ENCODE measurements at places on chromosomes 16 and 17.

DNA sequence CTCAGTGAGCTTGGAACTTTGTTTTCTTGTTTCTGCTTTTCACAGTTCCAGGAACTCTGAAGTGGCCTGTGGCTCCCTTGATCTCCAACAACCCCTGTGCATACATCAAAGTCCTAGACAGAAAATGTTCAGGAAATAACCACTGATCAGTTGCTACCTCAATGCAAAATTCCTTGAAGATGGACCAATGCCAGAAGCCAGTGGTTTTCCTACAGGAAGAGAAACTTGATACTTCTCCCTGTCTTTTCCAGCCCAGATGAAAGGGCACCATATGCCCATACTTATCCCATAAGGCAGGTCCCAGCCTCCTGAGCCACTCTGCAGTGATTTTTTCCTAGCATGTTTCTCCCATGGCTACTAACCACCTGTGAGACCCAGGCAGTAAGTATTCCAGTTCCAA lies 12.3 kb upstream of the CDRT4 start:
- DNase-seq, result no peak

GRCh38 chr17:39863918-39864746 lies at the start of gene IKZF3:
IKZF3 (minus strand) TSS chr17:39864312; CDS start chr17:39864126, 186 bp downstream.
- DNase-seq, result peak; percentile 44

- DNase-seq, result no peak
Measured at GRCh38 chr17:34045990-34046389, 209.1 kb upstream of the CCL2 start.

DNA sequence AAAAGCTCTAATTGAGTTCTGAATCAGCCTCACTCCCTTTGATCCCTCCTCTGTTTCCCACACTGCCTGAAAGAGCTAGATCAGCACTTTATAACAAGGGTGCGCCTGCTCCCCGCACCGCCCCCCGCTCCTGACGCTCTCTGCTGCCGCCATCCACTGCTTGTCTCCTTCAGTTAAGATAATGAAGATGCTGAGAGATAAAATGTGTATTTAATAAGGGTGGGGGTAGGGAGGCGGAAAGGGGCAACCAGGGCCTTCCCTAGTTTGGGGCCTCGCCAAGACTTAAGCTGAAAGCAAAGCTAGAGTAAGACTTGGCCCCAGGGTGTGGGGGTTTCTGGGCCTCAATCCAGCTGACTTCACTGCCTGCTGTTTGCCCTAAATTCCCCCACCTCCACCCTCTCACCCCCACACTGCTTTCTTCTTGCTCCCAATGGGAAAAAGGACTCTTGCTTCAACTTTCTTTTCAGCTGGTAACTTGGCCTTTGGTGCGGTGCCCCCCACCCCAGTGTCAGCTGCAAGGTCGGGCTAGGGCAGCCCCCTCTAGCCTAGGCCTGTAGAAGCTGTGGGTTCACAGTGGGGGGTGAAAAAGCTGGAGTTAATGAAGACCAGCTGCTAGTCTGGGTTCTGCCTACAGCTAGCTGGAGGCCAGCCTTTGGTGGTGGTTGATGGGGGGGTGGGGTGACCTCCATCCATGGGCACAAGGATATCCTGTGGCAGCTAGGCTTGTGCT lies 1.8 kb upstream of the RARA start:
- DNase-seq, result peak; percentile 44

DNA sequence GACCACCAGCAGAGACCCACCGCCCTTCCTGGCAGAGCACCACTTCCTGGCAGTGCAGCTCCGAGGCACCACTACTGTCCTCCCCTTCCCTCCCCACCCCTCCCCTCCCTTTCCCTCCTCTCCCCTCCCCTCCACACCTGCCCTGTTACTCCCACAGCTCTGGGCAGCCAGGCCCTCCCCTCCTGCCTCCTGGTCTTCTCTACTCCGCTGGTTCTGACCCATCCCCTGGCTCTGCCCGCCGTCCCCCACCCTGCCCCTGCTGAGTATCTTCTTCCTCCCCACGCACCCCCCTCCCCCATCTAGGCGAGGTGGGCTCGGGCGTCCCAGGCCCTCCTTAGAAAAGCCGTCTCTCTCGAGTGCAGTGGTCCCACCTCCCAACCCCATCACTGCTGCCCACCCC lies 77.7 kb downstream of the AMFR start:
- no peak for DNase-seq

DNA sequence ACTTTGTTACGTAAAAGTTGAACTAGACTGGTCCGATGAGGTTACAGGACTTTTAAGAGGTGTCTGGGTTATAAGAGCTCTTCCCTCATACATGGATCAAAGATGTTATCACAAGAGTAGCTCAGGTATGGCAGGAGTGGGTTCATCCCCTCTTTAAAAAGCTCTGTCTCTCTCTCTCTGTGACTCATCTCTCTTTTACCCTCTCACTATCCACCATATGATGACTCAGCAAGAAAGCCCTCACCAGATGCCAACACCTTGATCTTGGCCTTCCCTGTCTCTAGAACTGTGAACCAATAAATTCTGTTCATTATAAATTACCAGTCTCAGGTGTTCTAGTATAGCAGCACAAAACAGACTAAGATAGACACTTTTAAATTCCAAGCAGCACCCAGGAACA lies 1.9 kb upstream of the CLEC19A start:
- no peak for DNase-seq

- DNase-seq, result no peak
Measured at GRCh38 chr16:24540602-24541210, 1.3 kb downstream of the RBBP6 start.

- DNase-seq, result no peak
Measured at GRCh38 chr17:71501711-71502110, 619.1 kb upstream of the SOX9 start.

DNA sequence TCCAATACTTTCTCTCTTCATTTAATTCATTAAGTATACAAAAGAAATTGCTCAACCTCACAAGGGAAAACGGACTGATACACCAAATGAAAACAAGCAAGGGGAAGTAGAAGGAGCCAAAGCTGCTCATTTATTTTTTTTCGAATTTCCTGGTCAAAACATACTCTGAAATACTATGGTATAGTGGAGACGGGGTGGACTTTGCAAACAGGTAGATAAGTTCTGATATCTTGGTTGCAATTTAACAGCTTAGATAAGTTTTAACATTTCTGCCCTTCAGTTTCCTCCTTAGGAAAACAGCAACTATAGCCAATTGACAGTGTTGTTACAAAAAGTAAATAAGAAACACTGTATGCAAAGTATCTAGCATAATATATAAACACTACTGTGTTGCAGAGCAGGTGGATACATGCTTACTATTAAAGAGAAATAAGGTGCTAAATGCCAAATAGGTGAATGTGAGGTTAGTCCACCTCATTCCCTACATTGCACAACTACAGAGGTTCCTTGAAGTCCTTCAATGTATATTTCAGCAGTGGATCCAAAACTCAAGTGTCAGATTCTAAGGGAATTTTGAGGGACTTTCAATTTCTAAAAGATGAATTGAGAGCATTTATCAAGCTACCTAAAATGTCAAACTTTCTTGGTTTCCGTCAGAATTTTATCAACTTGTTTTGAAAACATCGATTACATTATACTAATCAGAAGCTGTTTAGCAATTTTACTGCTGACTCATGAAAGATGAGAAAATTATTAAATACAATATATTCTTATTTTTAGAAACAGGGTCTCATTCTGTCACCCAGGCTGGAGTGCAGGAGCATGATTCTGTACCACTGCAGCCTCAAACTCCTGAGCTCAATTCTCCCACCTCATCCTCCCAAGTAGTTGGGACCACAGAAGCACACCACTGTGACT lies 11.0 kb downstream of the CCDC47 start:
- peak; percentile 12 for DNase-seq

- DNase-seq, result no peak
Measured at GRCh38 chr16:85274501-85274900, 162.2 kb upstream of the CIBAR2 start.

DNA sequence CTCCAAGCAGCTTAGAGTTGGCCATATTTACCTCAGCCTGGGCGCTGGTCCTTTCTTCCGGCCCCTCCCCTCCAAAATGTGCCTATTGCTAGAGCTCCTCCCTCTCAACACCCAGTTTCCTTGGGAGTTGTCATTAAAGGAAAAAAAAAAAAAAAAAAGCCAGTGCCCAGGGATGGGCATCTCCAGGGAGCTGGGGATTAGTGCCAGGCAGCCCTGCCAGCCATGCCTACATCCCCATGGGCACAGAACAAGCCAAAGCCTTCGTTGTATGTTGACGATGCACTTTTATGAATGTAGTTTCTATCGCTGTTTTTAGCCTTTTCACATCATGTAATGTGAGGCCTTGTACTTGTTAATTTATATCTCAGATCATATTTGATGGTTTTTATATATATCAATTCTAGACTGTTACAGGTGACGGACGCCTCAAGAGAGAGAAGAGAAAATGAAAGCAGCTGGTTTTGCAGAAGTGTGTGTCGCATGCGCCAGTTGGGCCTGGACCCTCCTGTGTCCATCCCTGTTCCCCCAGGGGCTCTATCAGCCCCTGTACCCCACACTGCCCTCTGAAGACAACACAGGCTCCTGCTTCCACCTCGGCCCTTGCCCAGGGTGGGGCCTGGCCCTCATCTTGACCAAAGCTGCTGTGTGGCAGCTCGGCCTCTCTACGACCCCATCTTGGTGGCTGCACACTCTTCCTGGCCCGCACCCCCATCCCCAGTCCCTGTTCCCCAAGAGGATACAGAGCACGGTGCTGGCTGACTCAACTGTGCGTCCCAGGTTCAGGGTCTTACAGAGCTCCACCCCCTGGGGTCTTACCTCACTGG lies 4.8 kb downstream of the LIMD2 start:
- no peak for DNase-seq

DNA sequence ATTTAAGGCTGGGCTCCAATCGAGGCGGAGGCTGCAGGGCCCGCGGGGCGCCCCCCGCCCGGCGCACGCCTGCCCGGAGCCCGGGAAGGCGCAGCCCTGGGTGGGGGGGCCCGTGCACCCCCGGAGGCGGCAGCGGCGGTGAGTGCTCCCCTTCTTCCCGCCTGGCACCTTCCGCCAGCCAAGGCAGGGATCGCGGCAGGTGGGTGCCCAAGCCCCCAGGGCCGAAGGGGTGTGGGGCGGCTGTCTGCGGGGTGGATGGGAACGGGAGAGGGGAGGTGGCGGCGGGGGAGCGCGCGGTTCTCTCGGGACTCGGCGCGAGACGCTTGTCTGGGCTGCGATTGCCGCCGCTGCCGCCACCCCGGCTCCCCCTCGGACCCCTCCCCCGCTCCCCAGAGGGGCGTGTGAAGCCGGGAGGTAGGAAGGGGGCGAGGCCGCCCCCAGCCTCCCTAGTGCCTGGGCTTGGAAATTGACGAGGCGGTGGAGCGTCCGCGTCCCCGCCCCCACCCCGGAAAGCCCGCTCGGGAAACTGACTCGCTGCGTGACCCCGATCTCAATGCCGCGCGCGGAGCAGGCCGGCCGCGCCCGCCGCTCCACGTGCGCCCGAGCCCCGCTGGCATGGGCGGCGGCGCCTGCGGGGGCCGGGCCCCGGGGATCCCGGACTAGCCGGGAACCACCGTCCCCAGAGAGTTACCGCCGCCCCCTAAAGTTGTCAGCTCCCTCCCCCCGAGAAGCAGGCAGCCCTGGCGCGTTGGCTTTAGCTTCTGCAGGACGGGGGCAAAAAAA lies 231.5 kb downstream of the MRTFB start:
- DNase-seq, result no peak

- peak; percentile 63 for DNase-seq
Measured at GRCh38 chr17:77449908-77450741, 309.4 kb downstream of the SEC14L1 start.

GRCh38 chr16:20300312-20301097 lies 26.8 kb downstream of the GP2 start:
- DNase-seq, result peak; percentile 40

DNA sequence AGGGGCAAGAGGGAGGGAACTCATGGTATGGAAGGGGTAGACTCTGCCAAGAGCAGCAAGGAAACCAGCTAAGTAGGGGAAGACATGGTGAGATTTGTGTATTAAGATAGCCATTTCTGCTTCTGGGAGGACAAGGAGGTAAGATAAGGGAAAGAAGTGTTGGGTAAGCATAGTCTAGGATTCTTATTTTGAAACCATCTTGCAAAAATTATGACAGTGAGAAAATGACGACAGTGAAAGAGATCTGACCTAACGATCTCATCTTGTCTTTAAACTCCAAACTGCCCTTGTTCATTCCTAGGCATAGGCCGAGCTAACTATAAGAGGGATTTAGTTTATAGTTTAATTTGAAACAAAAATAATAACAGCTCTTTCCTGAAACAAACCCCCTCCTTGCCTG lies 5.6 kb upstream of the RBL2 start:
- DNase-seq, result no peak

GRCh38 chr17:80621997-80622357 lies 77.3 kb downstream of the RPTOR start:
- DNase-seq, result no peak

- DNase-seq, result no peak
Measured at GRCh38 chr17:66304304-66305174, 2.1 kb downstream of the PRKCA start.

GRCh38 chr16:72206299-72206698 lies 34.3 kb upstream of the PMFBP1 start:
- DNase-seq, result no peak

DNA sequence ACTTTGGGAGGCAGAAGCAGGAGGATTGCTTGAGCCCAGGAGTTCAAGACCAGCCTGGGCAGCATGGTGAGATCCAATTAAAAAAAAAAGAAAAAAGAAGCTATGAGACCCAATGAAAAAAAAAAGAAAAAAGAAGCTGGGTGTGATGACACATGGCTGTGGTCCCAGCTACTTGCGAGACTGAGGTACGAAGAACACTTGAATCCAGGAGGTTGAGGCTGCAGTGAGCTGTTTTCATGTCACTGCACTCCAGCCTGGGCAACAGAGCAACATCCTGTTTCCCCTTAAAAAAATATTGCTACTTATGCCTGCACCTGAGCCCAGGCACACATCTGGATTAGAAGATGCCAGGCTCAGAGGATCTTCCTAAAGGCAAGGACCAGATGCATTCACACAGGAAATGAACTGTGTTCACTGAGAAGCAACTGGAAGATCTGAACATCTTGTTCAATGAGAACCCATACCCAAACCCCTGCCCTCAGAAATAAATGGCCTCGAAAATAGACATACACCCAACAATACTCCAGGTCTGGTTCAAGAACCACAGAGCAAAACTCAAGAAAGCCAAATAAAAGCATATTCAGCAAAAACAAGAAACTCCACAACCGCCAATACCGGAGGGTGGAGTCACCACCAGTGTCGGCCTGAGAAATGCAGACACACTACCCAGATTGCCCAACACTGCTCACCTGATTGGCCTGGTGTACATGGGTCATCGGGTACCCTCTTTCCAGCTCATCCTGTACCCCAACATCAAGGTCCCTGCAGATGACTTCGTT lies 4.4 kb downstream of the RNF135 start:
- no peak for DNase-seq

DNA sequence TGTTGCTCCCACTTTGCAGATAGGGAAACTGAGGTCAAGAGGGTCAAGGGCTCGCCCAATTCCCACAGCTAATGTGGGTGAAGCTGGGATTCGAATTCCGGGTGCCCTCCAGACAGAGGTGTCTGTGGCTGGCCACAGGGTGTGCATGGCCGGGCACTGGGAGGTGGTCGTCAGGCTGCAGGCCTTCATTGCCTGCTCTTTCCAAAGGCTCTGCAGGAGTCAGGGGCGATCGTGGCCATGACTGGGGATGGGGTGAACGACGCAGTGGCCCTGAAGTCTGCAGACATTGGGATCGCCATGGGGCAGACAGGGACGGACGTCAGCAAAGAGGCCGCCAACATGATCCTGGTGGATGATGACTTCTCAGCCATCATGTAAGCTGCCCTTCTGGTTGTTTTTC lies 49.8 kb downstream of the MEAK7 start:
- no peak for DNase-seq

Data from iris pigment epithelial cell (primary cell).